ENCODE measurements at places on chromosomes 2 and 18.

- DNase-seq: no peak
These were observed 8.3 kb upstream of the RNF103 start for GRCh38 chr2:86631846-86632485.

- DNase-seq: no peak
These were observed 282.7 kb downstream of the AGAP1 start for GRCh38 chr2:235776531-235776930.

- no peak for DNase-seq
These were observed 191.0 kb downstream of the ARL4C start for GRCh38 chr2:234305846-234306245.

- DNase-seq: no peak
These were observed 179.4 kb downstream of the DOK6 start for GRCh38 chr18:69580107-69580506.

DNA sequence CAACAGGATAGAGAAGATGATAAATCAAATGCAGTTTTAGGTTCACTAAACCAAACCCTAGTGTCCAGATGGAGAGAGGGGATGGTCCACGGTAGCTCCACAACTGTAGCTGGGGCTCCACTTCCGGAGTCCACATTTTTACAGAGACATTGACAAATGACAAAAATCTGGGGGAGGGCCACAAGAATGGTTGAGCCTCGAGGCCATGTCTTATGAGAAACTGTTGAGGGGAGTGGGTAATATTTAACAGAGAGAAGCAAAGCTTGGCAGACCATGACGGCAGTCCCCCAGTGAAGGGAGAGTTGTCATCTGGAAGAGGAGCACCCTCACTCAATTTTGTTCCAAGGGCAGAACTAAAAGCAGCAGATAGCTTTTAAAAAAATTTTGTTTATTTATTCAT lies 17.6 kb upstream of the EPHA4 start:
- DNase-seq: no peak

DNA sequence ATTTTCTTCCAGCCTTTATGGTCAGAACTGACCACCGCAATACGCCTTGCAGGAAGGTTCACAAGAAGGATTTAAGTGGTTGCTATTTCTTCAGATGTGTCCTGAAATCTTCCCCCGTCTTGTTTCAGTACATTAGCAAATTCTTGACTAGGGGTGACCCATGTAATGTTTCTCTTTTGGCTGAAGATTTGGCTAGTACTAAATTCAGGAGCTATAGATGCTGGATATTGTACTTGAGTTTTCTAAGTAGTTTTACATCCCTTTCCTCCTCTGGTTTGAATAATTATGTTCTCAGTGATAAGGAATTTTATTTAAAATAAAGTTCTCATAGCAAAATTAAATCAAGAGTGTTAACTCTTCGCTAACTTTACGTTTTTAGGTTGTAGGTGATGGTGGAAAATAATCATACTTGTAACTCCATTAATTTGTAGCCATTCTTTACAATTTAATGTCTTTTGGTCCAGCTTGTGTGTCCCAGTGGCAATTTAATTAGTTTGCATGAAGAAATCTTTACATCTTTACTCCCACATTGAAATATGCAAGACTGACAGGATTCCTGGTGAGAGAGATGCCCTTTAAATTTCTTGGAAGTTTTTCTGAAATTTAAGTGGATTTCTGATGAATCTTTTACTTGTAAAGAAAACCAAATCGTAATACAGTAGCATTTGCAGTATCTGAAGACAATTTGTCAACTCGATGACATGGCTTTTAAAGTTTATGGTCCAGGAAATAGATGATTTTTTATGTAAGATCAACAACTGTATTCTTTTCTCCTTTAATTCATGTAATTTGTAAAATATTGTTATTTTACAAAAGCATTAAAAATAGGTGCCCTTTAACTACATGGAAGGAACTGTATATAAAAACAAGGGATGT lies 2.8 kb downstream of the PHLPP1 start:
- DNase-seq: no peak

GRCh38 chr18:42850174-42851083 lies 265.1 kb downstream of the RIT2 start:
- DNase-seq: no peak

DNA sequence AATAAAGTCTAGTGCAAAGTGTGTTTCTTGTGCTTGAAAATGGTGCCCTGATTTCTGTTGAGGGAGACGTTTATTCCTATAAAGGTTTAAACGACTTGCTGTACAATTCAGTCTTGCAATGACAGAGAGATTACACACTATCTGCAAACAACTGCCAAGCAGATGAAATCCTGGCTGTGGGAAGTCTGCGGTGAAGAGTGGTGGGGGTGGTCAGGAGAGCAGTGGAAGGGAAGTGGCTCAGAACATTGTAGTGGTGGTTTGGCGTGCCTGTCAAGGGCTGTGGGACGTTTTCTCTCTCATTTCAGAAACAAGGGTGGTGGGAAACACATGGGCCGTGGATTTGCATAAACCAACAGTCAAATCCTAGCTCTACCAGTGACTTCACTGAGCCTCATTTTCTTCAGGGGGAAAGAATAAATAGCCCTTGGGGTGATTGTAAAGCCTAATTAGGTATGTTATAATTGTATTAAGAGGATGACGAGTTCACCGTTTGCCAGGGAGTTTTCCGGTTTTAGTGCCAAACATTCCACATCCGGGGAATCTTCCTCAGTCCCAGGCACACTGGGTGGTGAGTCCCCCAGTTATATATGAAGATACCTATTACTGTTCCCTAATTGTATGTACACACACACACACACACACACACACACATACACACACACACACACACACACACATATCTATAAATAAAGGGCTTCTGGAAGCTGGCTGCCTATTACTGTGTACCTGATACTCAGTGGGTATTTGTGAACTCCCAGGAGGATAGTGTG lies 115.0 kb downstream of the SPTBN1 start:
- DNase-seq: no peak

GRCh38 chr18:77063260-77063659 lies 69.3 kb downstream of the MBP start:
- DNase-seq: no peak

DNA sequence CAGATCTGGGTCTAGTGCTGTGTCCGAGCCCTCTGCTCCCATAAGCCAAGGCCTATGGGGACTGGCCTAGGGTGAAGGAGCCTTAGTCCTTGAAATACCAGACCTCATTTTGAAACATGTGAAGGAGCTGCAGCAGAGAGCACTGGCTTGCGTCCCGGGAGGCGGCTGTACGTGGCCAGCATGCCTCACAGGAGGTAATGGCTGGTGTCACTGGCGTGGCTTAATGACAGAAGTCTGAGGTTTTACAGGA lies 72.7 kb upstream of the OTOS start:
- no peak for DNase-seq

- no peak for DNase-seq
These were observed 9.8 kb upstream of the FZD7 start for GRCh38 chr2:202023904-202024266.

DNA sequence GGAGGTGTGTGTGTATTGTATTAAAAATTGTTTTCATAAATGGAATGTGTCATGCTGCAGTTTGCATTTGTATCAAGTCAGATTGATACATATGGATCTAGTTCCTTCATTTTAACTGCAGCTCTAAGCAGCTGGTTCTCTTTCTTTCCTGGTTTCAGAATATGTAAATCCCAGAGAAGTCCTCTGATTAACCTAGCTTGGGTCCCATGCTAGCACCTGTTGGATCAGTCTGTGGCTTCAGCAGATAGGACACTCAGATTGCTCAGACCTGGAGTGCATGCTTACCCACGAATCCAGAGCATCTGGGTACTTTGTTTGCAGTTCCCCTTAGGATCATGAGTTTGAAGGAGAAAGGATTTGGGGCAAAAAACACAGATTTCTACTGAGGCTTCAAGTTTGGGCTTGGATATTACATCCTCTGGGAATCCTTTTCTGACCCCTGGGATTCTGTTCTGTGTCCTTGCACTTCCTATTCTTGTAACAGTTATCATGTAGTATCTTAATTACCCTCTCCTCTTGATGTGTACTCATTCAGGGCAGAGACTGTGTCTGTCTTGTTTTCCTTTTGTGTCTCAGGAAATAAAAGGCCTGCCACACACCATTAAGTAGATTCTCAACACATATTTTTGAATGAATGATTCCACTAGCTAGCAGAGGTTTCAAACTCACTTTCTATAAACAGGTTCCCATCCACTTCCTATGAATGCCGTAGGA lies 142.1 kb downstream of the PHLPP1 start:
- DNase-seq: no peak

DNA sequence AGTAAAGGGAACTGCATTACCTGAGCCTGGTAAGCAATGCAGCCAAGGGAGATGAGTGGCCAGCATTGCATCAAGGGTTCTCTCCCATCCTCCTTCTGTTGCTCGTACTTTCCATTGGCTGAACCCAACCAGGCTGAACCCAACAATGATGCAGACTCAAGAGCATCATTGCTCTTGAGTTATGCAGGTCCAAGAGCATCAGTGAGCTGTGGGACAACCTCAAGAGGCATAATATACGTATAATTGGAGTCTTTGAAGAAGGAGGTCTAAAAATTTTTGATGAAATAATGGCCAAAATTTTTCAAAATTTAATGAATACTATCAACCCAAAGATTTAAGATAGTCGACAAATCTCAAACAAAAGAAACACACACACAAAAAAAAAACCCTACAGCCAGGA lies 213.0 kb downstream of the RNF152 start:
- DNase-seq: no peak

GRCh38 chr2:181046833-181047232 lies 66.4 kb downstream of the UBE2E3 start:
- no peak for DNase-seq

- no peak for DNase-seq
These were observed 72.3 kb upstream of the RBBP8 start for GRCh38 chr18:22860807-22861206.

DNA sequence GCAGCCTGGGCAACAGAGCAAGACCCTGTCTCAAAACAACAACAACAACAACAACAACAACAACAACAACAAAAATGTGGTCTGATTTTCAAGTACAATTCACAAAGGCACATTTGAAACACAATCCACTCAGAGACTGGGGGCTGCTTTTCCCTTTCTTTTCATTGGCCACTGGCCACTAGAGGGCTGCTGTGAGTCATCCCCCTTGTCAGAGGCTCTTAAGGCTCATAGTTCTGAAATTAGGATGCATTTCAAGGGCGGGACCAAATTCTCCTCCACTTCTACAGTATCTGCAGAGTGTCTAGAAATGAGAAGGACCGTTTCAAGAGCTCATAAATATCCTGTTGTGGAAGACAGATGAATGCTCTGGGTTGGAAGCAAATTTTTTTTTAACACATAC lies 285.4 kb downstream of the NRXN1 start:
- no peak for DNase-seq

DNA sequence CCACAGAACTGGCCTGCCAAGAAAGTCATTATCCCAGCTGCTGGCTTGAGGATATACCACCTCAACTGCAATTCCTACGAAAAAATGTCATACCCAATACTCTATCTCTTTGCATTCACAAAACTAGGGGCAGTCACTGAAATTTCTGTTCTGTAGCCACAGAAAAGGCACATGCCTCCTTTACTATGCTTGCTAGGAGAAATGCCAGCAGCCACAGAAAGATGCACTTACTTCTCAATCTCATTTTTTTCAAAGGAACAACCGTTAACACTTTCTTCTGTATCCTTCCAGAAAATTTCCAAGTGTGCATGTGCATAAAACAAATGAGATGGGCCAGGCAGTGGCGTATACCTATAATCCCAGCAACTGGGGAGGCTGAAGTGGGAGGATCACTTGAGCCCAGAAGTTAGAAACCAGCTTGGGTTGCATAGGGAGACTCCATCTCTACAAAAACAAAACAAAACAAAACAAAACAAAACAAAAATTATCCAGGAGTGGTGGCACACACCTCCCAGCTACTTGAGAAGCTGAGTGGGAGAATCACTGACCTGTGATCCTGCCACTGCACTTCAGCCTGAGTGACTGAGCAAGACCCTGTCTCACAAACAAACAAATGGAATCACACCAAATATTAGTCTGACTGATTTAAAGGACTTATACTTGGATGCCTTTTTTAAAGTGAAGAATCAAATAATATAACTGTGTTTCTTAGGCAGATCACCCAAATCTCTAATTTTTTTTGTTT lies 22.4 kb upstream of the PUM2 start:
- no peak for DNase-seq

- DNase-seq: no peak
These were observed 1269.7 kb upstream of the ZEB2 start for GRCh38 chr2:145789636-145790035.

- no peak for DNase-seq
These were observed 1026.6 kb downstream of the TMEM182 start for GRCh38 chr2:103788389-103788788.

DNA sequence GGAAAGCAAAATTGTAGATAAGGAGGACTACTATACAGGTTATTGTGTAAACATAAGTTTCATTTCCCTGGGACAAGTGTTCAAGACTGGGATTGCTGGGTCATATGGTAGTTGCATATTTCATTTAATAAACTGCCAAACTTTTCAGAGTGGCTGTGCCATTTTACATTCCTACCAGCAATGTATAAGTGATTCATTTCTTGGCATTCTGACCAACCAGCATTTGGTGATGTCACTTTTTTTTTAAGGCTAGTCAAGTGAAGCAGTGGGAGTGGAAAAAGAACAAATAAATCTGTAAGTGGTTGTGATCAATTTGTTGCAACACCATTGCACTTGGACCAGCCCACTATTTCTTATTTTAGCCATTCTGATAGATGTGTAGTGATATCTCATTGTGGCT lies 5.2 kb upstream of the CHCHD5 start:
- no peak for DNase-seq

GRCh38 chr2:239791526-239792404 lies 233.4 kb downstream of the NDUFA10 start:
- DNase-seq: no peak

All from NCI-H2171 (cell line).